ENCODE measurements at places on chromosomes 1 and 21.

DNA sequence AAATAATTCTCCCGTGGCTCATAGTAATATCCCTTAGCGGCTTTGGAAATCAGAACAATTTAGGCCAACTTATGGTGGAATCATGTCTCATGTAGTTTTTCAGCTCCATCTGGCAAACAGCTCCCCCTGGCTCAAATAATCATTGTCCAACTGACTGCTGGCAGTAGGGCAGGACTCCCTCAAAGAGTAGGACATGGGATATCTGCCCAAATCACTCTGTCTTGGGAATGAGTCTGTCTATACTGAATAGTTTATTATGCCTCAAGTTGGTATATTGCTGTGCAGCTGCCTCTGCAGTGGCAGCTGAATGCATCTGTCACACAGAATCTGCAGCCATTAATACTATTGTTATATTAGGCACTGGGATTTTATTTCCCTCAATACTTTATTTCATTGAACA, 255.7 kb downstream of the COL11A1 start:
- no peak for DNase-seq

GRCh38 chr21:43818685-43819084, 29.3 kb downstream of the RRP1 start:
- no peak for DNase-seq

DNA sequence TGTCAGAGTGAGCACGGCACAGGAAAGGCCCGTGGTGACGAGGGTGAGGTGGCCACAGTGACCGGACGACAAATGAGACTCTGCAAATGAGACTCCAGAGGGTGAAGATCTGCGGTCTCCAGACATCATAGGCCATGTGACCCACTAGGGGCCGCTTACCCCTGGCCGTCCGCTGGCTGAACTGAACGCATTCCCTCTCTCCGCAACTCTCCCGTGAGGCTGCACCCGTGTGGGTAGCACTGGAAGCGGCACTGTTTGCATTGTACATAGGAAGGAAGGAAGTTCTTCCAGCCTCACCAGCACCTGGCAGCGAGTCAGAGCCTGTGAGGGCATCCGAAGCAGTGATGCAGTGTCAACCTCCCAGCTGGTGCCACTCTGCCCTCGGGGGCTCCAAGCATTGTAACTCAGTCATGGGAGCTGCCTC, 23.6 kb upstream of the SPSB1 start:
- DNase-seq = no peak

DNA sequence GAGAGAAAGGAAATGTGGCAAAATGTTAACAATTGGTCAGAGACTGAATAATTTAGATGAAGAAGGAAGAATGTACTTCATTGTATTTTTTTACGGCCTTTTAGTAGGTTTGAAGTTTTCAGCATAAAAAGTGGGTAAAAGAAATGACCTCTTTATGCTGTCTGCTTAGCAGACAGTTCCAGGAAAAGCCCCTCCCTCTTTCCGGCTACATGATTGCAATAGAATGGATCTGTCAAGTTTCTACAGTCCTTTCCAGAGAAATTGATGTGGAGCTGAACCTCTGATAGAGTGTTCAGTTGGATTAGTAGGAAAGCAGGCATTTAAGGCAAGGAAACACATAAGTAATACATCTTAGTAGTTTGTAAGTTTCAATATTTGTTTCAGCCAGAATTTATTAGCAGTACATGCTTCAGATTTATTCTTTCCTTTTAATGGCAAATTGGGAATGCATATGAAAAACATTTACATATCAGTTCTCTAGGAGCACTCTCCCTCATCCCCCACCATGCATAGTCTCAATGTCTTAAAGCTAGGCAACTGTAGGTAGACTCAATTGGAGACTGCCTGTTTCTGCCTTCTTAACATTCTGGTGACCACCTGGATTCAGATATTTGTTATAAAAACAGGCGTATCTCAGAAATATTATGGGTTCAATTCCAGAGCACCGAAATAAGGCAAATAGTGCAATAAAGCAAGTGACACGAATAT, 36.4 kb downstream of the HS2ST1 start:
- no peak for DNase-seq

DNA sequence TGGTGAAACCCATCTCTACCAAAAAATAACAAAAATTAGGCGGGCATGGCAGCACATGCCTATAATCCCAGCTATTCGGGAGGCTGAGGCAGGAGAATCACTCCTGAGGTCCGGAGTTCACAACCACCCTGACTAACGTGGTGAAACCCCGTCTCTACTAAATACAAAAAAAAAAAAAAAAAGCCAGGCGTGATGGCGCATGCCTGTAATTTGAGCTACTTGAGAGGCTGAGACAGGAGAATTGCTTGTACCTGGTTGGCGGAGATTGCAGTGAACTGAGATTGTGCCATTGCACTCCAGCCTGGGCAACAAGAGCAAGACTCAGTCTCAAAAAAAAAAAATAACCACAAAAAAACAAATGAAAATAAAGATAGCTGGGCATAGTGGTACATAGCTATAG, 42.3 kb downstream of the CC2D1B start:
- no peak for DNase-seq

GRCh38 chr1:27560268-27561123, 43.4 kb downstream of the AHDC1 start:
- no peak for DNase-seq

GRCh38 chr1:234149217-234149616, 224.0 kb upstream of the COA6 start:
- DNase-seq = no peak

DNA sequence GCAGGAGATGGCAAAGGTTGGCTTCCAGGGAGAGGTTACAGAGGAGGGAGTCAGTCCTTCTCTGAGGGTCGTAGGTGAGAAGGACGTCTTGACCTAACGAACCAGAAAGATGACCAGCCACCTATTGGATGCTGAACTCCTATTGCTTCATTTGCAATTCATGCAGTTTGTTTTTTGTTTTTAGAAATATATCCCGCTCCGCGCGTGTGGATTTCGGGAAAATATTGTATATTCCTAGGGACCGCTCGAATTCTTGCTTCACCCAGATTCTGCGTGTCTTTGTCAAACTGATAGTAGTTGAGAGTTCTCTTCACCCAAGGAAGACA, 564 bp downstream of the DISP1 start:
- DNase-seq = no peak

DNA sequence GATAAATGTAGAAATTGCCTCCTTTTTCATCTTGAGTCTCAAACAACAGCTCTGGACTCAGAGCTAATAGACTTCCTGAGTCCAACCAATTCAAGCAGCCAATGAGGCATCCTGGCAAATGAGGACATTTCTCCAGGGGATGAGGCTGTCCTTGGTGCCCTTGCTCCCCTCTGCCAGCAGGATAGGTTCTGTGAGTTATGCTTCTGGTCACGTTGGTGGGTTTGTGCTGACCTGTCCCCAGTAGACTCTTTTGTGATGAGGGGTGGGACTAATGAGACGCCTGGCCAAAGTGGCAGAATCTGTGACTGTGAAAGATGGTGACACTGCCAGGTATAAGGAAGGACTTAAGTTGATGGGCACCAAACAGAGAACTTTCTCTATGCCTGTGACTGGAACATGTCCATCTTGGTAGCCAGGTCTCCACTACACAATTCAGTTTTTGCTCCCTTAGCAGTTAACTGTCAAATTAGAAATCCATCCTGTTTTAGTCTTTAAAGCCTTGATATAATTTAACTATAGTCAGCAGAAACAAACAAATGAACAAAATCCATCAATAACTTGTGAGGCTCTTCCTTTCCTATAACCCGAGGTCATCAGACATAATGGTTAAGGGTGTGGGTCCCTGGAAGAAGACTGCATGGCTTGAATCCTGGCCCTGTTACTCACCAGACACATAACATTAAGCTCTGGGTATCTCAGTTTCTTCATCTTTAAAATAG, 35.7 kb upstream of the THEM4 start:
- no peak for DNase-seq

DNA sequence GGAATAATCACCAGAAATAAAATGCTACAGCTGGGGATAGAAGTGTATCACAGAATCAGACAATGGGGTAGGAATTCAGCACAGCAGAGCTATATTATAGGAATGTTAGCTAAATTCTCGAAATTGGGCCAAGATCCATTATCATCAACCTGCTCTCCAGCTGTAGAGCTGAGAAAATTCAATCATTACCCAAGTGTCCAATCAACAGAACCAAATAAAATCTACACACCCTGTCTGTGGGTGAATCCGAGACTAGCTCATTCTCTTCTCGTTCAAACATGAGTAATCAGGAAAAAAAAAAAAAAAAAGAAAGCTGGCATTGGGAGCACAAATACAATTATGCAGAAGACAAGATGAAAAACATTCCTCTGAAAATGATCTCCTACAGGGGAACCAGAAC, 119.2 kb downstream of the CDC7 start:
- DNase-seq = no peak

- DNase-seq = no peak
Measured at GRCh38 chr1:33382661-33383415, 48.1 kb downstream of the PHC2 start.

DNA sequence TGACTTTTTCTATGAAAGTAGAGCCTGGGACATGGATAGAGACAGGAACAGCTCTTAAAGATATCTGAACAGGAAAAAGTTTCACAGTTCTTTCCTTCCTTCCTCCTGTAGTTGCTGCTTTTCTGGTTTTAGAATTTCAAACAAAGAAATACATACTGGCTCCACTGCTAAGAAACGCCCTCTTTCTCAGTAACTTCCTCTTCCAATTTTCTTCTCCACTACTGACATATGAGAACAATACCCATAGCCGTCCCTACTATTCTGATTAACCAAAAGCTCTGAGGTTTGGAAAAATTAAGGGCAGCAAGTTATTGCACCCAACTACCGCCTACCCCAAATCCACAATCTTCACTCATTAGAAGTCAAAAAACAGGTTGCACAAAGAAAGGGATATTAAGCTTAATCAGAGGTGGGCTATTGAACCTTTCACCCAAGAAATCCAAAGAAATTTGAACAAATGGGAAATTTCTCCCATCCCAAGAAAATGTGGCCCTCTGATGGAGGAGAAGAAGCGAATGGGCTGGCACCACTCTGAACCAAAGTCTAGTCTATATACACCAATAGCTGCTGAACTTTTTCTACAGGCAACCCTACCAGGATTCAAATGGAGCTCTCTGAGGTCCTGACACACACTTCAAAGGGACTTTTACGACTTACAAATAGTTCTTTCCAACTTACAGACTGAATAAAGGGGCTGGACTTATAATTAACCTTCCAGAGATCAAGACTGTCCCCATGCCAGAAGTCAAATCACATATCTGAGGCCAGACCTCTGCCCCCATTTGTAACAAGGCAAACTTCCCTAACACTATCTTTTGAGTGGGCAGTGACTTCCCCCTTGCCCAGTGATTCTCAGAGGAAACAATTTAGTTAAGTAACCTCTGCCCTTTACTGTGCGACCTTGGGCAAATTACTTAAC, 1.7 kb downstream of the WASF2 start:
- no peak for DNase-seq
